D341Med (cell line): ENCODE measurements at places on chromosomes 7 and 10.

DNA sequence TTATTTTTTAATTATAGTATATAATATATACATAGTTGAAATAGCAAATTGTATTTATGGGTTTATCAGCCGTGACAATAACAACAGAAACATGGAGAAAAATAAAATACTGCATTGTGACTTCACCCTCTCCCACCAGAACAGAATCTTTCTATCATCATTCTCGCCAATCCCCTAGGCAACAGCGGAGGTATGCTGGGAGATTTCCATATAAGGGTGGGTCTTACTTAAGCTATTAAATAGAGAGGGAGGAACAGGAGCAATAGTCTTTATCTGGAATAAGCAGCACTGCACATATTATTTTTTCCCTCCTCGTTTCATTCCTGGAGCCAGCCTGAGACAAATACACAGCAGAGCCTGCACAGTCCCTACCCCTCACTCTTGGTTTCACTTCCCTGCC lies 1214.9 kb downstream of the XPNPEP1 start:
- DNase-seq = no peak

DNA sequence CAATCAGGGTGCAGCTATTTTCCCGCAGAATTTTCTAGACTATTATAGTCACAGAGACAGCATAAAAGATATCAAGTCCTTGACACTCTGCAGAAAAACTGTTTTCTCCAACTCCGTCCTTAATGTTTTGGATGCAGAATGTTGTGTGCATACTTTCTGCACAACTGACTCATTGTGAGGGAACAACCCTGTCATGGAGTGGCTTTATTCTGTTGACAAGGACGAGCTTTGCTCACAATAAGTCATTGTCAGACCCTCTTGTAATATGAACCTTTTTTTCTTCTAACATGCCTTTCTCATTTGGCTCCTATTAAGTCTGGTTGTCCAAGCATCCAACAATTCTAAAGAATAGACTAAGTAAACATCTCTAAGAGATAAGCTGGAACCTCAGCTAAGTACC lies 17.3 kb downstream of the ABCB4 start:
- DNase-seq = no peak

DNA sequence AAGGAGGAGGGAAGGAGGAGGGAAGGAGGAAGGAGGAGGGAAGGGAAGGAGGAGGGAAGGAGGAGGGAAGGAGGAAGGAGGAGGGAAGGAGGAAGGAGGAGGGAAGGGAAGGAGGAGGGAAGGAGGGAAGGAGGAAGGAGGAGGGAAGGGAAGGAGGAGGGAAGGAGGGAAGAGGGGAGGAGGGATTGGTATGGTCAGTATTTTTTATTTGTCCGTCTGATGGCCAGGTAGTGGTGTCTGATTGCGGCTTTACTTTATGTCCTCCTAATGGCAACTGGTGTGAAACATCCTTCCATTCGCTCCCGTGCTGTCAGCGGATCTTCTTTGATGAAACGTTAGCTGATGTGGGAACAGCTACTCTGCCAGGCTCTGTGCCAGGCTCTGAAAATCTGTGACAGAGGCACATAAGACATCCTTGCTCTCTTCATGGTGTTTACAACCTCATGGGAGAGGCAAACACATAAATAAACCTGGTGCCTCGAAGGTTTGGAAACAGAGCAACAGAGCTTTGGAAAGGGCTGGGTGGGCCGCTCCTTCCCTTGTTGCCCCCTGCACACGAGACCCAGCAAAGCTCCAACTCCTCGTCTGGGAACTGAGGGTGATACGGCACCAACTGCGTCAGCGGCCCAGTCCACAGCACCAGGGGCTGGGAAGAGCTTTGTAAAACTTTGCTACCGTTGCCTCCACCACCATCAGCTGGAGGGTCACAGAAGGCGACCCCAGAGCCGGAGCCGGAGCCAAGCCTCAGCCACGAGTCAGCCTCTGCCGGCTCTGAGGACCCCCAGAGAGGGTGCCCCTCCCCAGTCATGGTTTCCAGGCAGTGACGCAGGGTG lies 40.3 kb downstream of the PDGFA start:
- DNase-seq = no peak

GRCh38 chr7:101023839-101024238 lies 4.0 kb downstream of the MUC17 start:
- DNase-seq = no peak

GRCh38 chr10:22784668-22785067 lies 70.3 kb upstream of the PIP4K2A start:
- no peak for DNase-seq

DNA sequence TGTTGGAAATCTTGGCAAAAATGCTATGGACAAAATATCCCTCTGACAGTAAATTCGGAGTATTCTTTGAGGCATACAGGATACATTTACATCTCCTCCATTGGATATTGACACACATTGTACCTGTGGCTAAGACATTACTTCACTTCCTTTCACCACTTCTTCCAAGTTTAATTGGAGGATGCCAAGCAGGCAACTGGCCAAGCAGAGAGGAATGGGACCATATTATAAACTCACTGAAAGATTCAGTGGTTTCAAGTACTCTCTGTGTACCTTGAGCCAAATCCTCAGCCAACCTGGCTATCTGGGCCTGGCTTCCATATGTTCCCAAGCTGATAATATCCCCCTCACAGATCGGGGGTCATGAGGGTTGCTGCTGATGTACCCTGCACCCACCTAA lies 14.7 kb upstream of the JCAD start:
- no peak for DNase-seq

DNA sequence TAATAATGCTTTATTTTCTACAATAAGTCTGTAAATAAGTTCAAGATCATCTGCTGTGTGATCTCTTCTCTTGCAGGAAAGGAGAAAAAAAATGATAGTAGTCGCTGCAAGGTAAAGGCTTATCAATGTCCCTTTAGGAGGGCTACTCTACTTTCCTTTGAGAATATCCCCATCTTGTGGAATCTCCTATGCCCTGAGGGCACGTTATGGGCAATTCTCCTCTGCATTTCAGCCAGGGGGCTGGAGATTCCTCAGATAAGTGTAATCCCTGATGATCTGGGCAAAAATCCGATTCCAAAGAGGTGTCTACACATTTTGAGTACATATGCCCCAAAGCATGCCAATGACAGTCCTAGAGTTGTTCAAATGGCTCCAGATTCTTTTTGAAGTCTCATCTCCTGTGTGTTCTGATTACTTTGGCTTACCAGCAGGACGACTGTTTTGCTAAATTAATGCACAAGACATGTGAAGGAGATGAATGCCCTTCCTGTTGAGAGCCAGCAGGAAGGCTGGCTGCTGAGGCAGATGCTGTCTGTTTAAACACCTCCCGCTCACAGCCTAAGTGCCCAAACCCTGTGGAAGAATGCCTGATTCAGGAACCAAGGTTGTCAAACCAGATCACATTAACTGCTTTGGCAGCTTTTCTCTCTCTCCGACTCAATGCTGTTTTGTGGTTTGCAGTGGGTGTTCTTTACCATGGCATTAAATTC lies 171.2 kb upstream of the COL1A2 start:
- DNase-seq = peak; percentile 43

DNA sequence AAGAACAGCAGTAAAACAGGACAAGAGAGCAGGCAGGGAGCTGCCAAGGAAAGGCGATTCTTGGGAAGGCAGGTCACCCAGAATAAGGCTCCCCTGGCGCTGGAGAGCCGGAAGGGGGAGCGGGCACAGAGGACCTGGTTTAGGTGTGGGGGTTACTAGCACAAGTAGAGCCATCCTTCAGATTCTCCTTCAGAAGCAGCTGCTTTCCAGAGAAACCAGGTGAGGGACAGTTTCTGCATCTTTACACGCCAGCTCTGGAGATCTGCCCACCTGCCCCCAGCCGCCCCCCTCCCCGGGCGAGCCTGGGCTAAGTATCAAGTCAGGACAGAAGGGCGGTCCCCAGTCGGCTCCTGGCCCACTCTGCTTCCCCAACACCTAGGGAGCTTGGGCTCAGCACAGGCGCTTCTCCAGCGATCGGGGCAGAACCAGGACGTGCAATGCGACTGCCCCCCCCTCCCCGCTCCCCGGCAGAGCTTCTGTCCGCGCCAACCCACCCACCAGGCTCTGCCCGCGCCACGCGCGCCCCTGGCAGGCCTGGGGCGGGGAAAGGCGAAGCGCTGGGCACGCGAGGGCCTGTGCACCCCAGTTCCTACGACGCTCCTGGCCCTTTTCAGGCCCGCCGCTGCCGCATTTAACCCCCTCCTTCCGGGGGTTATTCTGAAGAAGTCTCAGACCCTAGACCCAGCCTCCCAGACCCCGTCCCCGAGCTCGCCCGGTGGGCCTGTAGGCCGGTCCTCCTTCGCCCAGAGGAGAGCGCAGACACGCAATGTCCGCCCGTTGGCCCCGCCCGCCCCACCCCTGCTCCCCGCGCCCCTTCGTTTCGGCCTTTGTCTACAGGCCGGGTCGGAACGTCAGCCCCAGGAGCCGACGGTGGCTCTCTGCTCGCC lies 4.4 kb upstream of the EN2 start:
- no peak for DNase-seq

GRCh38 chr10:36676321-36676720 lies 449.1 kb upstream of the ANKRD30A start:
- no peak for DNase-seq
